ENCODE measurements at places on chromosomes 1 and 21. TPM values are rescaled to one million over a fixed set of nuclear protein-coding genes. Genes with fewer than 3 reads are reported as not detected.

The CDCA8 gene
- 0.25 TPM for total RNA-seq

The S100A1 gene
- total RNA-seq, result not detected

The GBP5 gene
- total RNA-seq, result 51.4 TPM

The MX2 gene
- total RNA-seq, result 77.8 TPM

The OR2M4 gene
- not detected for total RNA-seq

- no peaks in the 10 kb centered on the region for H3K27me3 ChIP-seq
- peaks cover 22% of the 10 kb centered on the region for H3K4me1 ChIP-seq
- H3K27ac ChIP-seq, result no peak overlapping the region
- H3K4me3 ChIP-seq, result no peak overlapping the region
- H3K36me3 ChIP-seq, result no peaks in the 10 kb centered on the region
Measured at GRCh38 chr21:32565856-32566465, 19.4 kb downstream of the TCP10L start.

DNA sequence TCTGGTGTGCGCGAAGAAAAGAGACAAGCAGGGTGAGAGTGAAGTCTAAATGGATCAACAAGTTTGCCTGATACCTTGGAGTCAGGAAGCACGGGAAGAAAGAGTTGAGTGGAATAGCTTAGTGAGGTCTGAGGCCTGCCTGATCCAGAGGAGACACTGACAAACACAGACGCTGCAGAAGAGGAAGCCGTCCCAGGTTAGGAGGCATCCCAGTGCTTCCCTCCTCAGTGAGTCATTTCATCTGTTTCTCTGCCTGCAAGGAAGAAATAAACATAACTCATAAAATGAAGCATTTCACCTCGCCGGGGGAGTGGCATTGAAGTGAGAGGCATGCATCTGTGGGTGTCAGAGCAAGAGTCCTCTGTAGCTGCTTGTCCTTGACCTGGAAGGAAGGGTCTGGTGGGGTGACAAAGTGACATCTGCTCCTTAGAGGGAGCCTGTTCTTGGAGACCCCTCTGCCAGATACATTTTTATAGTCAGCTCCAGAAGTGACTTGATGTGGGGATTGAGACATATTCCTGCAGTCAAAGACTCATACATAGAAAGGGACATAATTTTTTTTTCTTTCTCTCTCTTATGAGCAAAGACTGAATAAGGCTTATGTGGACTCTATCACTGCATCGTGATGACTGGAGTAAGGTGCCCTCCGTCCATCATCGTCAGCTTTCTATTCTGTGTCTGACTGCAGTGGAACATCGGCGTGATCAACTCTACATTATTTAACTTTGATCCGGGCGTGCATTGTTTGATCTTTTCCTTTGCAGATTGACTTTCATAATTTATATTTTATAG is 256.7 kb downstream of the KIF26B start:
- H3K4me1 ChIP-seq, result no peaks in the 10 kb centered on the region
- H3K27ac ChIP-seq, result no peak overlapping the region
- DNase-seq, result no peak
- H3K36me3 ChIP-seq, result no peaks in the 10 kb centered on the region
- no peaks in the 10 kb centered on the region for H3K27me3 ChIP-seq

GRCh38 chr1:21665711-21666575 is 3.2 kb downstream of the RAP1GAP start:
- H3K27ac ChIP-seq, result no peak overlapping the region
- H3K36me3 ChIP-seq, result no peaks in the 10 kb centered on the region
- H3K27me3 ChIP-seq, result peaks cover 59% of the 10 kb centered on the region
- no peak for DNase-seq
- no peak overlapping the region for H3K4me3 ChIP-seq

- peaks cover 33% of the 10 kb centered on the region for H3K36me3 ChIP-seq
- peaks cover 27% of the 10 kb centered on the region for H3K4me1 ChIP-seq
Measured at GRCh38 chr1:204558467-204558866, 42.3 kb downstream of the MDM4 start.

DNA sequence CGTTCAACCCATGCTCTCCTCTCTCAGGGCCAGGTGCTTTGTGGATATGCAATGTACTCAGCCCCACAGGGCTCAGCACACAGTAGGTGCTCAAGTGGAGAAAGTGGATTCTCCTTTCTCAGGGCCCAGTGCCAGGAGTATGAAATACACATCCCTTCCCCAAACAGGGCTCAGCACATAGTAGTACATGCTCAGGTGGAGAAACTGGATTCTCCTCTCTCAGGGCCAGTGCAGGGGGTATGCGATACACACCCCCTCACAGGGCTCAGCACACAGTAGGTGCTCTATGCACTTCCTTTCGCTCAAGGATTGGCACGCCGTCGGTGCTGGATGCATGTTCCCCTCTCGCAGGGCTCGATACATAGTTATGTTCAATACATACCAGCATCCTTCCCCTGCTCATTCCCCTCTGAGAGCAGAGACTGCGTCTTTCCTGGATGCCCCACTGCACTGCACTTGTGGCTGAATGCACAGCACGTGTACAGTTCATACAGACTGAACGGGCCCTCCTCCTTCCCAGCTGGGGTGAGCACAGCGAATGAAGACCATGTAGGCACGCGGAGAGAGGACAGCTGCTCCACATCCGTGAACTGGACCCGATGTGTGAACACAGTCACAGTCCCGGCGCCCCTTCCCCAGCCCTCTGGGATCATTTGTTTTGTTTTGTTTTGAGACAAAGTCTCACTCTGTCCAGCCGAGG is 16.6 kb upstream of the DISP3 start:
- H3K4me1 ChIP-seq, result peaks cover 9% of the 10 kb centered on the region
- no peak for DNase-seq
- no peak overlapping the region for H3K27ac ChIP-seq
- H3K36me3 ChIP-seq, result no peaks in the 10 kb centered on the region

DNA sequence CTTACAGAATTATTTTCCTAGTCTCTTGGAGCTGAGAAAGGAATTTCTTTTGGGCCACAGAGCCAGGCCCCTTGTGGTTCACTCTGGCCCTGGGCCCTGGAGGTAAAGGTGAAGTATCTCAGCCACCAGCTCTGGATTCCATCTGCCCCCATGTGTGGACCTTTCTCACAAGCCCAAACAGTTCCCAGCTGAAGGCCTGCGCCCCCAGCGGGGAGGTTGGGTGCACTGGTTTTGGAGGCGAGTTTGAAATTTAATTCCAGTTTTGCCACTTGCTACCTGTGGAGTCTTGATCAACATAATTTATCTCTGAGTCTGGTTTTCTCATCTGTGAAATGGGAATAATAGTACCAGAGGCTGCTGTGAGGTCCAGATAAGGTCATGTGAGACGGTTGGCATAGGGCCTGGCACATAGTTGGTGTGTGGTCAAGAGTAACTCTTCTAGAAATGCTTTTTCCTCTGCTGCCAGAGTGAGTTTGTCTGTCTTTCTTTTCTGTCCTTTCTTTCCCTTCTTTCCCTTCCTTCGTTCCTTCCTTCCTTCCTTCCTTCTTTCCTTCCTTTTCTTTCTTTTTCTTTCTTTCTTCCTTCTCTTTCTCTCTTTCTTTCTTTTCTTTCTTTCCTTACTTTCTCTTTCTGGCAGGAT is 6.1 kb downstream of the AGTRAP start:
- H3K36me3 ChIP-seq, result peaks cover 20% of the 10 kb centered on the region
- no peak for DNase-seq
- H3K27me3 ChIP-seq, result no peaks in the 10 kb centered on the region
- no peak overlapping the region for H3K4me3 ChIP-seq

DNA sequence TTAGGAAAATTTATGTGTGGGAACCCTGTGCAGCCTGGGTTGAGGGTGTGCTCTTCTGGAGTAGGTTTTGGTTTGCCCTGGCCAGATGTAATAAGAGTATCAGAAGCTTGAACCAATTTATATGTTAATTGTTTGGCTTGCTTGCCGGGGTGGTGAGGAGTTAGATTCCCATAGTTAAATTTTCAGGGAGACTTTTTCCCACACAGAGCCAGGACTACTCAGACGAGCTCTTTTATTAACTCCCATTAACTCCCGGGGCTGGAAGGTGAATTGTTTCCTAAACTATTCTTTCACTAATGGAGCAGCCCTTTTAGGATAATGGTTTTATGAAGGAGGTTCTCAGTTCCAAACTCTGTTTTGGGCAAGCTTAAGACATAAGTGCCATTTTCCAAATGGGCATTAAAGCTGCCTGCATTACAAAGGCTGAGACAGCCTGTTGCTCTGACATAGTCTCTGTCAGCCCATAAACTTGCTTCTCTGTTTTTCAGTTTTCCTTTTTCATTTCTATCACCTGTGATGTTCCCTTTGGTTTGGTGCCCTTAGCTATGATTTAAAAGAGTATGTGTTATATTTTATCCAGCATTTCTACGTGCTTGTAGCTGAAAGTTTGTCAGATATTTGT is 18.0 kb upstream of the RAB3GAP2 start:
- H3K27ac ChIP-seq, result no peak overlapping the region
- no peak for DNase-seq
- H3K36me3 ChIP-seq, result no peaks in the 10 kb centered on the region
- no peak overlapping the region for H3K4me3 ChIP-seq
- H3K27me3 ChIP-seq, result peaks cover 5% of the 10 kb centered on the region

GRCh38 chr1:4119516-4120220 is 219.6 kb upstream of the C1orf174 start:
- no peaks in the 10 kb centered on the region for H3K27me3 ChIP-seq
- no peaks in the 10 kb centered on the region for H3K36me3 ChIP-seq
- no peak for DNase-seq
- H3K4me1 ChIP-seq, result no peaks in the 10 kb centered on the region
- H3K4me3 ChIP-seq, result no peak overlapping the region
- H3K27ac ChIP-seq, result no peak overlapping the region

DNA sequence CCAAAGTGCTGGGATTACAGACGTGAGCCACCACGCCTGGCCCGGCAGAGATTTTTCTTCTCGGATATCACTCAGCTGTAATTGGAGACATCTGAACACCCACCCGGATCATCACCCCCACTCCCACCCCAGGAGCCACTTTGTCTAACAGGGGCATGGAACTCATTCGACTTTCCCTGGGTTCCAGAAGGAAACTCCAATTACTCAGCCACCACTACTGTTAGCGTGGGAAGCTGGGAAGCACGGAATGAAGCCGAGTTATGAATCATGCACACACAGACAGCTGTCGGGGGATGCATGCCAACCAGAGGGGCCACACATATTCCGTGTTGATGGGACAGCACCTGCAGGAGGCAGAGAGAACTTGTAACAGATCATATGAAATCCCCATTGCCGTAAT is 85.2 kb downstream of the HLCS start:
- H3K36me3 ChIP-seq, result peaks cover 3% of the 10 kb centered on the region
- H3K4me3 ChIP-seq, result no peak overlapping the region
- no peaks in the 10 kb centered on the region for H3K4me1 ChIP-seq
- no peaks in the 10 kb centered on the region for H3K27me3 ChIP-seq
- H3K27ac ChIP-seq, result no peak overlapping the region

DNA sequence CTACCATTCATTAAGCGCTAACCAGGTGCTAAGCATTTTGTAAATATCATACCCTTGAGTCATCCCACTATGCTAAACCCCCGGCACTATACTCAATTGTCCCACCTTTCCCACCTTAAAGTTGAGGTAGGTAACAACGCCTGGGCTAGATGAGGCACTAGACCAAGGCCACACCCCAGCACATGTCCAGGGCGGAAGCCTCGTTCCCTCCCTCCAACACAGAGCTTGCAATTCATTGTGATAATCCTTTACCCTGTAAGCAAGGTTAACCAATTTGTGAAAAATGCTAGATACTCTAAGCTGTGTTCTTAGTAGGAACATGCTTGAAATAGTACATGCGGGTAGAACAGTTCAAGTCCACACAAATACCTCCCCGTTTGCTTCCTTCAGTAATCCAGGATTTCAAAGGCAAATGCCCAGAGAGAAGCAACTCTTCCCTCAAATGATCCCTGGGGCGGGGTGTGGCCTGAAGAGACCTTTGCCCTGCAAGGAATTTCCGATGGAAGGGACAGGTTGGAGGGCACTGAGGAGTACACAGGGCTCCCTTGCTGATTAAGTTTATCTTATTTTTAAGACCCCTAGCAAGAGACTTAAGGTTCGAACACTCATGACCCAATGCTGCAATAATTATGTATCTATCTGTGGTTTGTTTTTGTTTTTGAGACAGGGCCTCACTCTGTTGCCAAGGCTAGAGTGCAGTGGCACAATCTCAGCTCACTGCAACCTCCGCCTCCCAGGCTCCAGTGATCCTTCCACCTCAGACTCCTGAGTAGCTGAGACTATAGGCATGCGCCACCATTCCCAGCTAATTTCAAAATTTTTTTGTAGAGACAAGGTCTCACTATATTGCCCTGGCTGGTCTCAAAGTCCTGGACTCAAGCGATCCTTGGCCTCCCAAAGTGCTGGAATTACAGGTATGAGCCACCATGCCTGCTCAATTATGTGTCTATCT is 2.6 kb downstream of the RSPH1 start:
- H3K27me3 ChIP-seq, result no peaks in the 10 kb centered on the region
- no peaks in the 10 kb centered on the region for H3K36me3 ChIP-seq
- peaks cover 19% of the 10 kb centered on the region for H3K4me1 ChIP-seq
- no peak overlapping the region for H3K4me3 ChIP-seq

- peaks cover 16% of the 10 kb centered on the region for H3K27me3 ChIP-seq
- H3K4me1 ChIP-seq, result no peaks in the 10 kb centered on the region
- no peak for DNase-seq
- no peaks in the 10 kb centered on the region for H3K36me3 ChIP-seq
- no peak overlapping the region for H3K27ac ChIP-seq
- no peak overlapping the region for H3K4me3 ChIP-seq
Measured at GRCh38 chr1:204853436-204853835, 17.2 kb upstream of the NFASC start.

DNA sequence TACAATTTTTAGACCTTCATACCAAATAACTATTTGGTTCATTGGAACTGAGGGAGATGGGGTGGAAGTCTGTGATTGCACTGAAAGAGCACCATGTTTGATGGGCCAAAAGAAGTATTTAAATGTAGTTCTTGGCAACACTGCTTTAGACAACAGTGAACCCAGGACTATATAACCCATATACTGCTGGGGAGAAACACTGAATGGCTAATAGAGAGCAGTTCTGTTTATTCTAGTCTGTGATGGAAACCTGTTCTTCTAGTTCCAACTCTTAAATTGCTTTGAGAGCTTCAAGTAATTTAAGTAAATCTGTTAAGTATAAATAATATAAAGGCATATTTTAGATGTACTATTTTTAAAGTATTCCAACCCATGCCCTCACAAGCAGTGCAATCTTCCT is 96.3 kb downstream of the NIBAN1 start:
- no peak overlapping the region for H3K4me3 ChIP-seq
- H3K27ac ChIP-seq, result no peak overlapping the region
- DNase-seq, result no peak
- H3K27me3 ChIP-seq, result no peaks in the 10 kb centered on the region
- H3K4me1 ChIP-seq, result no peaks in the 10 kb centered on the region

- peaks cover 14% of the 10 kb centered on the region for H3K4me1 ChIP-seq
- DNase-seq, result no peak
Measured at GRCh38 chr1:175204330-175204729, 11.8 kb upstream of the KIAA0040 start.

- no peak overlapping the region for H3K4me3 ChIP-seq
- H3K27ac ChIP-seq, result no peak overlapping the region
- DNase-seq, result no peak
Measured at GRCh38 chr1:85393490-85393889, 71.5 kb downstream of the DDAH1 start.

- no peak overlapping the region for H3K27ac ChIP-seq
- H3K4me3 ChIP-seq, result no peak overlapping the region
- DNase-seq, result no peak
- no peaks in the 10 kb centered on the region for H3K36me3 ChIP-seq
- no peaks in the 10 kb centered on the region for H3K27me3 ChIP-seq
Measured at GRCh38 chr1:166189126-166189525, 22.3 kb upstream of the FAM78B start.
